ENCODE measurements at places on chromosomes 11 and 22. TPM values are rescaled to one million over a fixed set of nuclear protein-coding genes. Genes with fewer than 3 reads are reported as not detected.

The ADAMTS15 gene
- 1.8 TPM for total RNA-seq

GRCh38 chr11:124644426-124645280 lies 22.0 kb downstream of the TBRG1 start:
- peaks cover 3% of the 10 kb centered on the region for H3K4me1 ChIP-seq
- DNase-seq, result no peak

The PRG3 gene
- total RNA-seq, result 83.9 TPM

The SLC22A12 gene
- total RNA-seq, result not detected

The SCGB1D2 gene
- 0.80 TPM for total RNA-seq

The DEFB131B gene
- total RNA-seq, result not detected
